HepG2 (cell line): ENCODE measurements at places on chromosomes 1 and 21. TPM values are rescaled to one million over a fixed set of nuclear protein-coding genes. Genes with fewer than 3 reads are reported as not detected.

DNA sequence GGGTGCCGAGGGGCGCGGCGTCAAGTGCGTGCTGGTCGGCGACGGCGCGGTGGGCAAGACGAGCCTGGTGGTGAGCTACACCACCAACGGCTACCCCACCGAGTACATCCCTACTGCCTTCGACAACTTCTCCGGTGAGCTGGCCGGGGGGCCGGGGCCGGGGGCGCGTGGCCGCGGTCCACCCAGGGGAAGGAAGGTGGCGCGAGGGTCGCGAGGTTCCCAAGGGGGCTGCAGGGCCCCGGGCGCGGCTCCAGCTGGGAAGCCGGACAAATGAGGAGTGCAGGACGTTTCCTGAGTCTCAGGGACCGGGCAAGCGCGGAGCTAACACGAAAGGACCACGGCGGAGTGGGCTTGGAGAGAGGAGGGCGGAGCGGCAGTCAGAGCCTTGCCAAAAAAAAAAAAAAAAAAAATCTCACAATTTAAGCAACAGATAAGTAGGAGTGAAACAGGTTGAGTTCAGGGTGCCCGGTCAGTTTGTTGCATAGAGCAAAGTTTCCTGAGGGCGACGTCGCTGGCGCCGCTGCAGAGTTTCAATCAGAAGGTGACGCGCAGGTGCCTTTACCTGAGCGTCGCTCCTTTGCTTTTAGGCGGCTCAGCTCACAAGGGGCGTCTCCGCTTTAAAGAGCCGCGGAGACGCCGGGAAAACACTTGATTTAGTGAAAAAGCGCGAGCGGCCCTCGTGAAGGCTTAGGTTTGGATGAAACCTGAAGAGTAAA lies 750 bp downstream of the RHOU start:
- H3K4me3 ChIP-seq, result peak overlapping the region; percentile 85
- H3K27ac ChIP-seq, result peak overlapping the region; percentile 61
- H3K36me3 ChIP-seq, result peaks cover 9% of the 10 kb centered on the region; the same call in 2 of the 3 replicates

- peak overlapping the region; percentile 42 for H3K27ac ChIP-seq
- DNase-seq, result no peak
- H3K27me3 ChIP-seq, result peaks cover 2% of the 10 kb centered on the region; the same call in 1 of the 3 replicates
- peak overlapping the region; percentile 7; the same call in 1 of the 2 replicates for H3K4me3 ChIP-seq
- H3K36me3 ChIP-seq, result no peaks in the 10 kb centered on the region
Measured at GRCh38 chr1:67759692-67760029, 73.6 kb downstream of the GNG12 start.

GRCh38 chr1:150002217-150002616 lies 8.3 kb downstream of the OTUD7B start:
- no peak overlapping the region for H3K27ac ChIP-seq
- H3K36me3 ChIP-seq, result peaks cover 2% of the 10 kb centered on the region; the same call in 1 of the 2 replicates
- DNase-seq, result no peak

The AQP10 gene
- total RNA-seq, result not detected in 2 replicates

GRCh38 chr1:10771789-10772188 lies 24.7 kb downstream of the CASZ1 start:
- H3K4me1 ChIP-seq, result peaks cover 6% of the 10 kb centered on the region; the same call in 1 of the 2 replicates
- peaks cover 4% of the 10 kb centered on the region; the same call in 1 of the 2 replicates for H3K27me3 ChIP-seq
- no peak for DNase-seq
- H3K27ac ChIP-seq, result no peak overlapping the region
- H3K4me3 ChIP-seq, result no peak overlapping the region

DNA sequence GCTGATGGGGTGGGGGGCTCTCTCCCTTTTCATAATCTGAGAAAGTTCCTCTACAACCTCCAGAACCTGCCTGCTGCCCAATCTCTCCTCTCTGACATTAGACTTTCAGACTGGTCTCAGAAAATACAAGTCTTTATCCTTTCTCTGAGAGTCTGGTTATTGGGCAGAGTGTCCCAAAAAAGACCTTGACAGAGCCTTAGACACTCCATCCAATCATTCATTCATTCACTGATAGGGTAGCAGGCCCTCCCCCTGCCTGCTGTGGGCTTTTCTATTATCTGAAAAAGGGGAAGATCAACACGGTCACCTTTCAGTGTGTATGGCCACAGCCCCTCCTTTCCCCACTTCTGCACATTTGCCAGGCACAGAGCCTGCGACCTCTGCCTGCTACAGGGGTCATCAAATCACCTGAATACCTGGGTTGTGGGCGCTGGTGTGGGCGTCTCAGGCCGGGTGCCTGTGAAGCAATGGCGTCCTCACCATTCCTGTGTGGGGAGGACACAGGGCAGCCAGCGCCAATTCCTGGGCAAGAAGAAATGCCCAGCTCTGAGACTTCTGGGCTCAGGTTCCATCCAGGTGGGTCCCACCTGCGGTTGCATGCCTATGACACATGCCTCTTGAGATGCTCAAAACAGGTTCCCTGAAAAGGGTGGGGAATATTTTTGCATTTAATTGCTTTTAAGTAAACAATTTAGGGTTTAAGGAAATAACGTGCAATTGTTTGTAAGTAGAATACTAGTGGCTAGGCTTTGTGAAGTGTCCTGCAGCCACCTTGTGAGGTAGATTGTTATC lies 52.8 kb downstream of the ELK4 start:
- H3K27ac ChIP-seq, result no peak overlapping the region
- H3K27me3 ChIP-seq, result peaks cover 73% of the 10 kb centered on the region
- H3K4me3 ChIP-seq, result no peak overlapping the region
- H3K36me3 ChIP-seq, result no peaks in the 10 kb centered on the region
- DNase-seq, result no peak

GRCh38 chr1:62398377-62398776 lies 38.5 kb upstream of the USP1 start:
- DNase-seq, result no peak
- H3K4me1 ChIP-seq, result peaks cover 22% of the 10 kb centered on the region
- no peak overlapping the region for H3K27ac ChIP-seq
- H3K36me3 ChIP-seq, result no peaks in the 10 kb centered on the region
- H3K27me3 ChIP-seq, result no peaks in the 10 kb centered on the region

GRCh38 chr1:116434849-116435248 lies 61.8 kb downstream of the ATP1A1 start:
- no peaks in the 10 kb centered on the region for H3K36me3 ChIP-seq
- no peak for DNase-seq
- no peaks in the 10 kb centered on the region for H3K27me3 ChIP-seq
- H3K4me3 ChIP-seq, result no peak overlapping the region
- H3K27ac ChIP-seq, result no peak overlapping the region
- H3K4me1 ChIP-seq, result peaks cover 41% of the 10 kb centered on the region

GRCh38 chr1:55974714-55975441 lies 604.5 kb downstream of the PLPP3 start:
- no peaks in the 10 kb centered on the region for H3K4me1 ChIP-seq
- H3K4me3 ChIP-seq, result no peak overlapping the region
- no peaks in the 10 kb centered on the region for H3K27me3 ChIP-seq
- no peak overlapping the region for H3K27ac ChIP-seq
- H3K36me3 ChIP-seq, result no peaks in the 10 kb centered on the region

- no peaks in the 10 kb centered on the region for H3K36me3 ChIP-seq
- DNase-seq, result no peak
Measured at GRCh38 chr1:178353524-178353923, 143.2 kb downstream of the CLEC20A start.

DNA sequence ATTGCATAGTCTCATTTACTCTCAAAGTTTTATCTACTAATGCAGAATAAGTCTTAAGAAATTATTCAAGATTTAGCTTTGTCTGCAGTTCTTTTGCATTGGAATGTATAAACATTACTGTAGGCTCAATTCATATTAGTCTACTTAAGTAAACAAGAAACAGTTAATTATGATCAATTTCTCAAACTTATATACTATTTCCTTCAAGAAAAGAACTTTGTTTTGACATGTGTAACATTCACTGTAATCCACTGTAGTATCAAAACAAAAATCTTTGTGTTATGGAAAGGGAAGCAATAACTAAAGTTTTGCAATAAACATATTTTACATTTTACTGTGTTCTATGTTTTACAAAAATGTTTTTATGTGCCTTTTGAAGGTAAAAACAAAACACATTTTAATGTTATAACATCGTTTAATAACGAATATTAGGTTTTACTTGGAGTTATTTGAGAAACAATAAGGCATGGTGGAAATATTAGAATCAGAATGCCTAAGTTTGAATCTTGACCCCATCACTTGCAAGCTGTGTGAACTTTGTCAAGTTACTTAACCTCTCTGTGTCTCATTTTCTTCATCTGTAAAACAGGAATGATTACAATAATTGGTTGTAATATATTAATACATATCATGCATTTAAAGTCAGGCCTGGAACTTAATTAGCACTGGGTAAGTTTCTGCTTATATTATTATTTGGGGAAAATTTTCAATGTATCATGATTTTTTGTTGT lies 77.0 kb upstream of the DPH5 start:
- H3K36me3 ChIP-seq, result no peaks in the 10 kb centered on the region
- no peak overlapping the region for H3K27ac ChIP-seq
- H3K27me3 ChIP-seq, result no peaks in the 10 kb centered on the region
- no peaks in the 10 kb centered on the region for H3K4me1 ChIP-seq
- no peak overlapping the region for H3K4me3 ChIP-seq

GRCh38 chr1:153570874-153571273 lies 5.2 kb upstream of the S100A2 start:
- no peak overlapping the region for H3K4me3 ChIP-seq
- H3K27ac ChIP-seq, result no peak overlapping the region
- H3K36me3 ChIP-seq, result no peaks in the 10 kb centered on the region

The KCNA2 gene
- total RNA-seq, result not detected in 2 replicates
